ENCODE measurements at places on chromosomes 16 and 17.

GRCh38 chr17:63250830-63251229 lies 195.3 kb downstream of the CYB561 start:
- no peak for DNase-seq

- DNase-seq = no peak
Measured at GRCh38 chr17:34750004-34750403, 170.6 kb downstream of the TMEM132E start.

- no peak for DNase-seq
Measured at GRCh38 chr16:13041646-13042290, 140.4 kb downstream of the SHISA9 start.

- DNase-seq = no peak
Measured at GRCh38 chr16:19885451-19886072, 914 bp upstream of the GPRC5B start.

DNA sequence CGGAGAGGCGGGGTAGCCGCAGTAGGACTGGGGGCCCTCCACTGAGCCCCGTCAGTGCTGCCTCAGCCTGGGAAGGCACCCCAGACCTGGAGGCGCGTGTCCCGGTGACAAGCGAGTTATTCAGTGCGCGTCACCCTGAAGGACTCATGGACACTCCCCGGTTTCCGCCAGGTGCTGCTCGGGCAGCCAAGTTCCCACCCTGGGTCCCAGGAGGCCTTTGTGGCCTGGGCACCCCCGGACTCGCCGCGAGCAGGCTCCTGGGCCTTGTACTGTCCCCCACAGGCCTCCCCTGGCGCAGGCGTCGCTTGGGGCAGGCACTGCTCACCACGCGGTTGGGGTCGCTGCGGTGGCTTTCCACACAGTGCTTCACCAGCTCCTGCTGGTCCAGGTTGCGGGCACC lies 7.6 kb downstream of the RNF166 start:
- DNase-seq = no peak

- no peak for DNase-seq
Measured at GRCh38 chr17:79028496-79029326, 4.7 kb downstream of the C1QTNF1 start.

GRCh38 chr16:27254262-27254811 lies 14.2 kb downstream of the NSMCE1 start:
- no peak for DNase-seq

DNA sequence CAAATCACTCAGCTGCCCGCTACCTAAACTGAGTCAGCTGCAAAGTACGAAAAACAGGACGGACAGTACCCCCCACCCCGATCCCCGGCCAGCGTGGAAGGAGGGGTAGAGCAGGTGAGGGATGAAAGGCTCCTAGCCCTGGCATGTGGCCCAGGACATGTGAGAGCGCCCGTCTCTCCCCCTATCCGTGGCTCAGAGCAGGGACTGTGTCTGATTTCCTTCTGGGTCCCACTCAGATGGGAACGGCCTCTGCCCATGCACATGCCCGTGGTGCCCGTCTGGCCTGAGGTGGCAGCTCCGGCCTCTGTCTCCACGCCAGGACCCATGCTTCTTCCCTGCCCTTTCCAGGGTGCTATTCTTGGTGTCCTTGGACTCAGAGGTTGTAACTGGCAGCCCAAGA lies 30.2 kb upstream of the RASD1 start:
- no peak for DNase-seq

DNA sequence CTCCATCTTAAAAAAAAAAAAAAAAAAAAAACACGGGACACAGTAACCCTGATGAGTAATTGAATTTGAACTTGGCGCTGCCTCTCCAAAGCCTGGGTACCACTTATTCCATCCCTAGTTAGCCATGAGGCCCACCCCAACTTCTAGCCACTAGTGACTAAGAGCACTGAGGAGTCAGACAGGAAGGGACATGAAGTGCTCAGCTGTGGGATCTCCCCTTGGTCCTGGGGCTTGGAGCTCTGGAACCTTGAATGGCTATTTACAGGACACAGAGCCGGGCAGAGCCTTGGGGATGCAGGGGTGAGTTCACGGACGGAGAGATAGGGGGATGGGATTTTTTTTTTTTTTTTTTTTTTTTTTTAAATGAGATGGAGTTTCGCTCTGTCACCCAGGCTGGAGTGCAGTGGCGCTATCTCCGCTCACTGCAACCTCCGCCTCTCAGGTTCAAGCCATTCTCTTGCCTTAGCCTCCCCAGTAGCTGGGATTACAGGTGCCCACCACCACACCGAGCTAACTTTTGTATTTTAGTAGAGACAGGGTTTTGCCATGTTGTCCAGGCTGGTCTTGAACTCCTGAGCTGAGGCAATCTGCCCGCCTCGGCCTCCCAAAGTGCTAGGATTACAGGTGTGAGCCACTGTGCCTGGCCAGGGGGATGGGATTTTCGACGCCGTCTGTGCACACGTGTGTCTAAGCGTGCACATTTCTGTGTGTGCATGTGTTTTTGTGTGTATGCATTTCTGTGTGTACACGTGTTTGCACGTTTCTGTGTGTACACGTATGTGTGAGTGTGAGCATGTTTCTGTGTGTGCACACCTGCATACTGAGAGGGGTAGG lies 20.4 kb upstream of the CIBAR2 start:
- DNase-seq = no peak

DNA sequence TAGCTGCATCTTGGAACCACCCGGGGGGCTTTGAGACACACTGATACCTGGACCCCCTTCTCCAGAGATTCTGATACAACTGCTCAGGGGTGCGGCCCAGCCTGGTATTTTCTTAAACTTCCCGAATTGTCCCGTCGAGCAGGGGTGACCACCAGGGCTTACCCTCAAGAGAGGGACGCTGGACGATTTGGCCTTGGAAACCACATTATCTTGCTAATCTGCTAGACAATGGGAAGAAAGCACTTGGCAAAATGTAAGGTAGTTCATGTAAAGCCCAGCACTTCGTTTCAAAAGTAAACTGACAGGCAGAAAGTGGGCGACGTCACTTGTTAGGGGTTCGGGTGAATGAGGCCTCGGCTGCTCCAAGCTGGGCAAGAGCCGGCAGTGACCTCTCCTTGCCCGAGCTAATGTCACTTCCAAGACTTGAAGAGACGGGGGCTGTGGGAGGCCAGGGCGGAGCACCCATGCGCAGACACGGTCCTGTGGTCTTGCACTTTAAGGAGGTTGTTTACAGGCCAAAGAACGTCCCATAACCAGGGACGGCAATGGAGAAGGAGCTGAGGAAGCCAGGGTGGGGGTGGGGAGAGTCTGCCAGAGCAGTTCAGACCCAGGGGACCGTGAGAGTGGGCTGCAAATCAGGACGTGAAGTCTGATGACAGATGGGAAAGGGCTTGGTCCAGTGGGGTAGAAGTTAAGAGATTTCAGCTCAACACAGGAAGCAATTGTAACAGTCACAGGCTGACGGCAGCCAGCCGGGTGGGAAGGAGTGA lies 152.7 kb upstream of the GSE1 start:
- DNase-seq = no peak

DNA sequence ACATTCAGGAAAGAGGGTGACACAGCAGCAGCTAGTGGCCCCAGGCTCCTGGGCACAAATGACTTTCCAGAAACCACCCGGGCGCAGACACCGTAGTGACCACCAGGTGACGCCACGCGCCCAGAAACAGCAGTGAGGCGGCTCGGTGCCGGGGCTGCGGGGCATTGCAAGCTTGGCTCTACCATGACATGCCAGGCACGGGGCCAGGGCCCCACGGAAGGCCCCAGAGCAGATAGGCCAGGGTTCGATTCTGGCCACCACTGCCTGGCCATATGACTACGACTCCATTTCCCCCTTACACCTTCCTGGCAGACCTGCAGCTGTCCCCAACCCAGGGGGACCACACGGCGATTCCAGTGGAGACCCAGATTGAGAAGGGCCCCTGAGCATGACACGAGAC lies 6.7 kb downstream of the RHBDF1 start:
- DNase-seq = peak; percentile 37

GRCh38 chr17:31374094-31374447 lies 17.4 kb upstream of the RAB11FIP4 start:
- DNase-seq = no peak

- DNase-seq = no peak
Measured at GRCh38 chr17:74743755-74744154, 4.7 kb upstream of the NHERF1 start.

DNA sequence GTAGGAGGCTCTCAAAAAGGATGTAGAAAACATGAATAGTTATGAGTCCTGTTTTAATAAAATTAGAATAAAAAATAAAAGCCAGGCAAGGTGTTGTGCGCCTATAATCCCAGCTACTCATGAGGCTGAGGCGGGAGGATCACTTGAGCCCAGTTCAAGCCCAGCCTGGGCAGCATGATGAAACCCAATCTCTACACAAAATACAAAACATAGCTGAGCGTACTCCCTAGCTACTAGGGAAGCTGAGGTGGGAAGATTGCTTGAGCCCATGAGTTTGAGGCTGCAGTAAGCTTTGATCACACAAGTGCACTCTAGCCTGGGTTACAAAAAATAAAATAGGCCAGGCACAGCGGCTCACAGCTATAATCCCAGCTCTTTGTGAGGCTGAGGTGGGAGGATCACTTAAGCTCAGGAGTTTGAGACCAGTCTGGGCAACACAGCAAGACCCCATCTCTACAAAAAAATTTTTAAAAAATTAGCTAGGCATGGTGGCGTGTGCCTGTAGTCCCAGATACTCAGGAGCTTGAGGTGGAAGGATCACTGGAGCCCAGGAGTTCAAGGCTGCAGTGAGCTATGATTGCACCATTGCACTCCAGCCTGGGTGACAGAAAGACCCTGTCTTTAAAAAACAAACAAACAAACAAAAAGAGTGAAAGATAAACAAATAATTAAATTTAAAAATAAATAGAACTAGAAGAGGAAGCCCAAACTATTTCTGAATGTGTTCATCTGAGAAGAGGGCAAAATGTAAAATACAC lies 17.2 kb upstream of the PRM1 start:
- no peak for DNase-seq

- no peak for DNase-seq
Measured at GRCh38 chr17:2085648-2085949, 30.7 kb downstream of the HIC1 start.

DNA sequence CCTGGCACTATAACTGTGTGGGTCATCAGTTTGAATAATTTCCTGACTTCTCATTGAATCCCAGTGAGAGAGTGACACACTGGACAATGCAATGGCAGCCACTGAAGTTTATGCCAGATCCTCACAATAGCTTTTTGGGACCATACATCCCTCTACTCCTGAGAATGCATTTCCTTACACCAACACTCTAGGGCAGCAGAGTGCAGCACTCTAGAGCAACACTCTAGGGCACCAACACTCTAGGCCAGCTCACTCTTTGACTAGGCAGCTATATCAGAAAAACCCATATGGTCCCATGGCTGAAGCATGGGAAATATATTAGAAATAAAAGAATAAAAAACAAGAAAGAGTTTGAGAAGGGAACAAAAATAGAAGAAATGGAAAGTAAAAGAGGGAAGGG lies 309.2 kb downstream of the MAP2K6 start:
- no peak for DNase-seq

DNA sequence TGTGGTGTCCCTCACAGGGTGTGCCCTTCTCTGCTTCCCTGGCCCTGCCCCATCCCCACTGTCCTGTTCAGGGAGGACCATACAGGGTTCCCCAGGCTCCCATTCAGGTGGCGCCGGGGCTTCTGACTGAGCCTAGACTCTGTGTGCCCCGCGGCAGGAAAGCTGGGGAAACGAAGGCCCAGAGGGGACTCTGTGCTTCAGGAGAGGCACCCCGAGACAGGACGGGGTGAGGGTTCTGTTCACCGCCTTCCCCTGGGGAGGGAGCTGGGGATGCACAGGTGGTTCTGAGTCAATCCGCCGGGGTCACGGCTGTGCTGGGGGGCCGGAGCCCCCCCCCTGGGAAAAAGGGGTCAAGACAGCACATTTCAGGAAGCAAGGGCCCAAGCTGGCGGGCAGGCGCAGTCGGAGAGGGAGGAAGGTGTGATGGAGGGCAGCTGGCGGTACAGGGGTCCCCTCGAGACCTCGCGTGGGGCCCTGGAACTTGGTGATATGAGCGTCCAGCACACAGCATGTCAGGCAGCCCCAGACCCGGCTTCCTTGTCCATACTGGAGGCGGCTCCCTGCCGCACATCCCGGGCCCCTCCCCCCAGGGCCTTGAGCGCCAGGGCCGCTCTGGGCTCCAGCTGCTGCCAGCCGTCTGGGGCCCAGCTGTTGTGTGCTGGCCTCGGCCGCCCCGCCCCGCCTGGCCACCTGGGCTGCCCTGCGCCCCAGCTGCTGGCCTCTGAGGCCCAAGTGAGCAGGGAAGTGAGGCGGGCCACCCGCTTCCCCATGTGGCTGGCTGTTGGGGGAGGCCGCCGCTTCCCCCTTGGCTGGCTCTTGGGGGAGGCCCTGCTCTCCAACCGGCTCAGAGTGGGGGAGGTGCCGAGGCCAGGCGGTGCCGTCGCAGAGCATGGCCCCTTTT lies 5.6 kb upstream of the NOTUM start:
- DNase-seq = no peak

All from SW 1271 (cell line).